ENCODE measurements at places on chromosomes 7 and 10.

DNA sequence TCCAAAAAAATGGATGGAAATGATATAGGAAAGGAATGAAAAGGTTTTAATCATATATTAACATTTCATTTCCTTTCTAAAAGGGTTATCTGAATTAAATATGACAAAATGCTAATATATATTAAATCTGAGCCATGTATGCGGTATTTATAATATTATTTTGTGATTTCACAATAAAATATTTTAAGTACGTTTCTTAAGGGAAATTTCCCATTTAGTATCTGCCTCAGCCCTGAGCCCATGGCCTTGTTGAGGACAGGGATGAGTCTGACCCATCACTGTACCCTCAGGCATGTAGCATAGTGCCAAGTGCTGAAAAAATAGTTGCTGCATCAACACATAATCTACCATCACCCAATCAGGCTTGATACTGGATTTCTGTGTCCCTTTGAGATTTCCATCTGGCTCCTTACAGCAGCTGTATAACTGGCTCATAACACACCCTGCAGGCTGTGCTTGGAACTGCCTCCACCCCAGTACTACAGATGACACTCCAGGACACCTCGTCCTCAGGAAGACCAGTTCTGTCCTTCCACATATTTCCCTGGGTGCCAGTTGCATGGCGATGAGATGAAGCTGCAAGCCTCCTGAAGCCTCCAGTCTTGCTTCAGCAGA is 59.4 kb upstream of the ASAH2 start:
- DNase-seq = peak; percentile 53

GRCh38 chr10:27241010-27241651 is 534 bp upstream of the ACBD5 start:
- peak; percentile 47 for DNase-seq

GRCh38 chr10:98555021-98555619 is 108.4 kb upstream of the HPS1 start:
- no peak for DNase-seq

- peak; percentile 76 for DNase-seq
These were observed 162.7 kb downstream of the AVL9 start for GRCh38 chr7:32658034-32658433.

DNA sequence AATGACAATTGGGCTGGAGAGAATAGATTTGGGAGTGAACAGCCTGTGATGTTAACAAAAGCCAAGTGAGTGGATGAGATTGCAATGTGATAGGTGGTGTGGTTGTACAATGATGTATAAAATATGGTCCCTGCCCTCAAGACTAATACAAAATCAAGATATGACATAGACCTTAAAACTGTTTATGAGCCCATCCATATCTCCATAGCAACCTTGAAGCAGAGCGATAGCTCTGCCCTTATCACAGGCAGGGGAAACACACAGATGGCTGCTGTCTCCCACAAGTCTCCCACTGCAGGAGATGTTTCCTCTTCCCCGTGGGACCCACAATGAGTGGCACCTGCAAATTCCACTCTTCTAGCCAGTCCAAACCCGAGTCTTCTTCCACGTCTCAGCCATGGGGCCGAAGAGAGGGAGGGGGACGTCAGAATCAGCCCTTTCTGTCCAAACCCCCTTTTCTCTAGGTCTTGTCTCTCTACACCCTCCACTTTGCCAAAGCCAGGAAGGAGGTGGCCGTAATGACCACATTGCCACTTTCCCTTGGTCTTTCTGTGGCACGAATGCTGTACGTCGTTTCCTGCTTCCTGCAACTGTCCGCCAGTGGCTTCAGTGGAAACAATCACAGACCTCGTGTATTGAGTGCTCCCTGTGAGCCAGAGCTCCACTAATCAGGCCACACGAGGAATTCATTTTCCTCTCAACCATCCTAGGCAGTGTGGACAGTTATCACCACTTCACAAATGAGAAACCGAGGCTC is 7.5 kb upstream of the TBXAS1 start:
- no peak for DNase-seq

DNA sequence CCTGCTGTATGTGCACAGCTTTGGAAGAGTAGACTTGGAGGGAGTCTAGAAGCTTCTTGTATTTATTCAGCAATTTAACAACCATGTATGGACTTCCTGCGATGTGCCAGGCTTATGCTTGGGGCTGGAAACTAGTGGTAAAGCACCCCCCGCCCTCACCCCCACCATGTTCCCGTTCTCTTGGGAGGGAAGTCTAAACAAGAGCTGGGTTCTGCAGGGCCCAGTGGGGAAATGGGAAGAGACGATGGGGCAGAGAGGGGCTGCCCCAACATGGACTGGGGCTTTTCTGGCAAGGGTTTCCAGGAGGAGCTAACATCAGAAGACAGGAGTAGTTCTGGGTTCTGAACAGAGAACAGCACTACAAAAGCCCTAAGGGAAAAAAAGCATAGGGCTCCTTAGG is 8.0 kb downstream of the RASSF4 start:
- DNase-seq = no peak

- DNase-seq = no peak
These were observed 64.7 kb downstream of the KAT6B start for GRCh38 chr10:74891053-74891452.

GRCh38 chr10:29099001-29099400 is 189.9 kb upstream of the LYZL1 start:
- no peak for DNase-seq

DNA sequence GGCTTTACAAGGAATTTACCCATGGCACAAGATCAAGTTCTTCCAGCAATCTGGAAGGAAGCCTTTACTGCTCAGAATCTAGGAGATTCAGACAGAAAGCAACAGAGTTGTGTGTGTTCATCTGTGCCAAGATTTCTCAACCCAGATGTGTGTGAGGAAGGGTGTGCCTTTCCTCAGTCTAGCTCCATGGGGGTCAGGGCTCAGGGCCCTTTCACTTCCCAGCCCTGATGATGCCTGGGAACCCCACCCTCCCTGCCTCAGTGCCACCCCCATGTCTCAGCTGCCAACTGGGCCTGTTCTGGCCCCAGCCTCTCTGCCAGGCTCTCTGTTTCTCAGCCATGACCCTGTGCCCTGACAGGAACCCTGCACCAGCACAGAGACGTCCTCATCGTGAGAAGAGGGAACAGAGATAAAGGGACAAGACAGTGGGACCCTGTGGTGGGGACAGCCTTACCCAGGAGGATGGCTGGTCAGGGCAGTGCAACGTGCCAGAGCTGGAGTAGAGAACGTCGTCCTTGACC is 102.0 kb downstream of the VIPR2 start:
- DNase-seq = no peak

DNA sequence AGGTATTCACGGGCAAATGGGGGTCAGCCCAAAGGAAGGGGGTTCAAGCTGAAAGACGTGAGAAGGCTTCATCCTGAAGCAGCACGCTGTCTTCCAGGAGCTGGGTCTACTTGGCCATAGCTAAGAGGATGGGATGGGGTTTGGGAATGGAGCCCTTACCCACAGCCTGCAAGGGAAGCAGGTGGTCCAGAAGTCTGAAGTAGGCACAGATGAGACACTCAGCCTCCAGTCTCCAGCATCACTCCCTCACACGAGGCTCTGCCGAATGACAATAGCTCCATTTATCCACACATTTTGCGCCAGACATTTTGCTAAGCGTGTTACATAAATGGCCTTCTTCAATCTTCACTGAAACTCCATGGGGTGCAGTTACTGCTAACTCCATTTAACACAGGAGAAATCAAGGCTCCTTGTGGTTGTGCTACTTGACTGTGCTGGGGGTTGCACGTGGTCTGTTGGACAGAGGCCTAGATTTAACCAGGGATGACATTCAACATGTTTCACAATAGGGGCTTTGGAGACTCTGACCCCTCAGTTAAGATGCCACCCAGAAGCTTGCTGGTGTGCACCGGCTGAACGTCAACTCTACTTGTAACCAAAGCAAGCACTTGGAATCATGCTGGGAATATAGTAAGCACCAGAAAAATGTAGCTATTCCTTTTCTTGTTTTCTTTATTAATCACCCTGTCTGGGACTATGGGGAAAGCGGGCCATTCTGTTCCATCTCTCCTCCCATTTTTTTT is 85.3 kb downstream of the FAM241B start:
- DNase-seq = no peak

DNA sequence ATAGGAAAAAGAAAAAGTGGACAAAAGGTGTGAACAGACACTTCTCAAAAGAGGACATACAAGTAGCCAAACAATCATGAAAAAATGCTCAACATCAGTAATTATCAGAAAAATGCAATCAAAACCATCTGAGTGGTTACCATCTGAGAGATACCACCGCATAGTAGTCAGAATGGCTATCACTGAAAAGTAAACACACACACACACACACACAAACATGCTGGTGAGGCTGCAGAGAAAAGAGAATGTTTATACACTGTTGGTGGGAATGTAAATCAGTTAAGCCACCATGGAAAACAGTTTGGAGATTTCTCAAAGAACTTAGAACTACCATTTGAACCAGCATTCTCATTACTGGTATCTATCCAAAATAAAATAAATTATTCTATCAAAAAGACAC is 145.7 kb downstream of the CYP26A1 start:
- DNase-seq = no peak

- DNase-seq = no peak
These were observed 402 bp upstream of the TMEM168 start for GRCh38 chr7:112790586-112791003.

DNA sequence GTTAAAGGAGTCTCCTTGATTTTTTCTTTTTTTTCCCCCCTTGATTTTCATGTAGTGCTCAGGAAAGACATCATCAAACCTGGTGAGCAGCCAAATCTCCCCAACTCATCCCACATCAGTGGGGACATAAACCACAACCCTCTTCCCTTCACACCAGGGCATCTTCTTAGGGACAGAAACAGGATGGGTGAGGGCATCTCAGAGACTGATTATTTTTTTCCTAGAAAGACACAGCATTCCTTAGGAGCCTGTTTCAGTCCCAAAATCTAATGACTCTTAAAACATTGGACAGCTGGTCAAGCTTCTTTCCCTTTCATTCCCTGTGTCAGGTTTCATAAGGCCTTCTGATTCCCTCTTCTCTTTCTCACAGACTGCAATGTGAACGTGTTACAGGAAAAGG is 31.5 kb upstream of the GSAP start:
- DNase-seq = no peak

GRCh38 chr10:84665883-84666463 is 337.6 kb downstream of the CCSER2 start:
- peak; percentile 68 for DNase-seq

DNA sequence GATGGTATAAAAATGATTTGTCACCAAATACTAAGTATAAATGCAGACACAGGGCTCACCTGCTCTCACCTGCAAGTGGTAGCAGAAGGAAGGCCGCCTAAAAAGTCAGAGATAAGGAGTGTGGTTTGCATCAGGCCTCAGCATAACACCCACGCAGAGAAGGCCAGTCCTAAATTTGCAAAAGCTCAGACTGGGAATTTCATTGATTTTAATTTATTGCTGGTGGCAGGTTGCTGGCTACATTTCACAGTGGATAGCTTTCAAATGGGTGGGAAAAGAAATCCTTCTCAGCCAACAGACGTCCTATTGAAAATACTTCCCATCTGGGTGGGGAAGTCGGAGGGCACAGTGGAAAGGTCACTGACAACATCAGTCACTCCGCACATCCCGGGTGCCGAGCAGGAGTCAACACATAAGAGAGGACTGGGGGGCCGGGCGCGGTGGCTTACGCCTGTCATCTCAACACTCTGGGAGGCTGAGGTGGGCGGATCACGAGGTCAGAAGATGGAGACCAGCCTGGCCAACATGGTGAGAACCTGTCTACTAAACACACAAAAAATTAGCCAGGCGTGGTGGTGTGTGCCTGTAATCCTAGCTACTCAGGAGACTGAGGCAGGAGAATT is 561.8 kb upstream of the MKI67 start:
- no peak for DNase-seq

GRCh38 chr10:1141261-1141660 is 85.1 kb downstream of the WDR37 start:
- no peak for DNase-seq

- DNase-seq = peak; percentile 10
These were observed 198.3 kb downstream of the RPS24 start for GRCh38 chr10:78231939-78232338.

GRCh38 chr7:20238754-20239324 is 21.7 kb upstream of the MACC1 start:
- no peak for DNase-seq

DNA sequence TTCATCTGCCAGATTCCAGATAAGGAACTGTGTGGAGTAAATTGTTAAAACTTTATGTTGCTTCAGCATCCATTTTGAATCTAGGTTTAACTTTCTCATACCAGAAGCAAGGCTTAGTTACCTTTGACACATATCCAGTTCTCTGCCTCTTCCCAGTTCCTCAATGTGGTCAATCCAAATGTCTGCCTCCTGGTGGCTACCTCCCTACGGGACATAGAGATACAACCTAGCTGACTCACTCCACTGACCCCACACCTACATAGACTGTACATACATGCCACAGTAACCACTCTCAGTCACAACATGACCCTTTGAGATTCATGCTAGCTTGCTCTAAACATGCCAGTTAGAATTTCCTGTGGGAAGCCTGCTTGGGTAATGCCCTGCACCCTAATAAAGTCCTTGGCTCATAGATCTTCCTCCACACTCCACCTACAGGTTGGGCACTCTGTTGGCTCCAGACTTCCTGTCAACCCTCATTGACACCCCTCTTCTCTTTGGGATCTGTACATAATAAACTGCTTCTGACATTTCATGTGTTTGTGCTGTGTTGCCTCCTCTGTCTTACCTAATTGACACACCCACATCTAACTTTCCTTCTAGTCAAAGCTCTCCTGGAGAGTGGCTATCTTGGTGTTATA is 278.1 kb downstream of the HTR7 start:
- DNase-seq = peak; percentile 69

- DNase-seq = no peak
These were observed 5.0 kb downstream of the MOGAT3 start for GRCh38 chr7:101195884-101196283.

DNA sequence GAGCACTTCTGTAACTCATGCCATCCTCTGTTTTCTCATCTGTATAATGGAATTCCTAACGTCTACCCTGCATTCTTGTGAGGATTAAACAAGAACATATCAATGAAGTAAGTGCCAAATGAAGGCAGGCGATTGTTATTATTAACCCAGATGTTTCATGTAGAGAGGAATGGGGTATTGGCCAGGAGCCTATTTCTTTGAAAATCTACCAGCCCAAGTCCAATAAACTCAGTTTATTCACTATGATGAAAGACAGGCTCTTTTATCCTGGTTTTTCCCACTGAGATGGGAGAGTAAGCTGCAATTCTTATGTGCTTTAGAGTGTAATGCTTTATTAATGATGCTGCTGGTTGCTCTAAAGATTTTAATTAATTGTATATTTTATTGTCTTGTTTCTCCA is 9.6 kb downstream of the CTTNBP2 start:
- DNase-seq = no peak

GRCh38 chr10:43673471-43673870 is 24.8 kb upstream of the ZNF32 start:
- DNase-seq = no peak

GRCh38 chr7:22348379-22348778 is 8.6 kb downstream of the RAPGEF5 start:
- peak; percentile 49 for DNase-seq

DNA sequence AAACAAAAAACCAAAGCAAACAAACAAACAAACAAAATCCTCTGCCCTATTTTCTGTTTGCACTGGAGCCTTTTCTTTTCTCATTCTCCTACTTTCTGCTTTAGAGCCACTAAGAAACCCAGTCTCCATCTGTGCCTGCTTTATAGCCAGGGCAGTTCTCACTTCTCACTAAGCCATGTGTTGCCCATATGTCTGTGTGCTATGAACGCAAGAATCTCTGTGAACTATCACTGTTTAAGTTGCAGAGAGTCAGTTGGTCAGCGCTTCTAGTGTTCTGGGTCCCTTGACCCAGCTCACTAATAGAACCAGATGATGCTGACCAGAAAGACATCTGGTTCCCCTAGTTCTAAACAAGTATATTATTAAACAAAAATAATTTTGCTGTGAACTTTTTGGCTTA is 81.4 kb downstream of the FAM185A start:
- no peak for DNase-seq

- DNase-seq = no peak
These were observed 1.0 kb upstream of the PLXDC2 start for GRCh38 chr10:19815036-19815730.
